Left kidney (tissue), 8 donors: ENCODE measurements at places on chromosomes 4 and X.

DNA sequence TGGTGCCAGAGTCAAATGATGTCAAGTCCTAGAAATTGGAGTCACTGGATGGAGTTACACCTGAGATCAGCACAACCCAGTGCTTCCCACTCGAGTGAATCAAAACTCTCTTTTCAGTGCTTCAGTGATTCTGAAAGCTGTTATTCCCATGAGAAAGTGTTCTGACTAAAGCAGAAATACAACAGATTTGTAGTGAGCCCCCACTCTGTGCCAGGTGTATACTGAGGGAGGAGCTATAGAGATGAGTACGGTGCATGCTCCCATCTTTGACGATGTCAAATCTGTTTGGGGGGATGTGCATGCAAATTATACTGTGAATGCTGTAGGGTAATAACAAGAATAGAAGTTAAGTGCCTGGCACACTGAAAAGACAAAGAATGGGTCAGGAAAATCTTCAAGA is 330.2 kb downstream of the HS3ST1 start:
- no peak for DNase-seq

- DNase-seq, result no peak
Observed at GRCh38 chr4:129821073-129821472, 725.1 kb downstream of the C4orf33 start.

DNA sequence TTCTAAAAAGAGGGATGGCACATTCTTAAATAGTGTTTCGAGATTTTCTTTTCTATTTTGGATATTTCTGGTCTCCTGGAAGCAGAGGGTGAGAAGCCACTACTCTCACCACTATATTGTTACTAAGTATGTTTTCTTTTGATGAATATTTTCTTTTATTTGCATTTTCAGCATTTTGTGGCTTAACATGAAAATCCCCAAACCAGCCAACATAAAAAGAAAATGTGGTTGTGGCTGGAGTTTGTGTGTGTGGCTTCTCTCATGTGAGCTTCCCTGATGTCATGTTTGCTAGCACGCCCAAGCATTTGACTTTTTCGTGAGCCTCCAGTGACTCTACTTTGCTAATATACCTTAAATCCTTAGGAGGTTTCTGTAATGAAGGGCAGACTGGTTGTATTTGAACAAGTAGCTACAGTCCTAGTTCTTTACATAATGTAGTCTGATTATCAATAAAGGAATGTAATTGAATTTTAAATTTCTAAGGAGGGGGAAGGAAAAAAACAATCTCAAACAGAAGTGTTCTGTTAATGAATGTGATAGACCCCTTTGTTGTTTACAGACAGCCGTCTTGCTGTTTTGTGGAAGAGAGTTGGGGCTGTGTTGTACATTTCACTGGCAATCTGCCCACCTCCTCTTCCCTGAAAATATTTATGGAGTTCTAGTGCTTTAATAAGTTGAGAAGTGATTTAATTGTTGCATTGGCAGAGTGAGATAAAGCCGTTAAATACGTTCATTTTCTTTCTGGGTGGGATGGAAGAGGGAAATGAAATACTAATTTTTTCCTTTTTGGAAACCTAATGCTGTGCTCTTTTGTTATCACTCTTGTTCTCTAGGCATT is 114.6 kb downstream of the ARHGAP10 start:
- DNase-seq, result no peak

- no peak for DNase-seq
Observed at GRCh38 chr4:73998040-73999011, at the start of gene CXCL5. CXCL5 (minus strand) TSS chr4:73998677; CDS start chr4:73998581, 96 bp downstream.

GRCh38 chrX:15465896-15466651 is 27.1 kb downstream of the PIR start:
- no peak for DNase-seq

DNA sequence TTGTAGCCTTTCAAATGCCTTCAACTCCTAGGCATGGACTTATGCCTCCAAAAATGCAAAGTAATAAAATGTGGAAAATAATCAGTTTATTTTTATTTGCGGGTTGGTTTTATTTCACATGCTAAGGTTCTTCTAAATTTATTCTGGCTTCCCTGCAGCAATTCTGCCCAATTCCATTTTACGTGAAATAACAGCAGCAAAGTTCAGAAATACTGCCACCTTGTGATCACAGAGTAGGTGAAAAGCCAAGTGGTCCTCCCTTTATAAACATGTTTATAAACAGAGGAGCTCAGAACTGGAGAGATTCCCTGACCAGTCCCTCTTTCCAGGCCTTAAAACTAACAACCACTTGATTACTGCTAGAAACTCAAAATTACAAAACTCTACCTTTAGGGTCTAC is 14.7 kb upstream of the DCHS2 start:
- DNase-seq, result peak; percentile 64

DNA sequence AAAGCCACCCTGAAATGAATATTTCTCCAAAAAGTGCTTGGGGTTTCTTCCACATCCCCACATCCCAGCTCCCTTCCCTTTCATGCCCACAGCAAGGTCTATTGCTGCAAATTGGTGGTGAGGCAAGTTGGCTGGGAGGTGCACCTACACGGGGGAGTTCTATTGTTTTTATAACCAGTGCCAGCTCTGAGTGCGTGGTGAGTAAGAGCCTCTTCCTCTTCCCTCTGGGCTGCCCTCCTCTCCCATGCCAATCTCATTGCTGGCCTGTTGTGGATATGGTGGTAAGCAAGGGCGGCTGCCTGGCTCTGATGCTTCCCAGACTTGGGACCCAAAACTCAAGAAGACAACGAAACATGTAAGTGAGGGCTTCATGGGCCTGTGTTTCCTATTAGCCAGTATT is 204.3 kb downstream of the SHROOM3 start:
- DNase-seq, result no peak

- no peak for DNase-seq
Observed at GRCh38 chrX:71908387-71908786, 2.3 kb upstream of the NHSL2 start.

- no peak for DNase-seq
Observed at GRCh38 chrX:99717716-99718115, 692.4 kb downstream of the PCDH19 start.

DNA sequence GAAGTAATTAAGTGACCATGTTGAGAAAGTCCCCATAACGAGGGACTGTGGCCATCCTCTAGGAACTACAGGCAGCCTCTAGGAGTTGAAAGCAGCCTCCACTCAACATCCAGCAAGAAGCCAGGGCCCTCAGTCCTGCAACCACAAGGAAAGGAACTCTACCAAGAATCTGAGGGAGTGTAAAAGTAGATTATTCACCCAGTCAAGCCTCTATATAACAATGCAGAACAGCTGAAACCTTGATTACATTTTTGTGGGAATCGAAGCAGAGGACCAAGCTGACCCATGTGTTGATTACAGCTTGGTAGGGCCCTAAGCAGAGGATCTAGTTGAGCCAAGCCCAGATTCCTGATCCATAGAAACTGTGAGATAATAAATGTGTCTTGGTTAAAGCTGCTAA is 17.1 kb downstream of the RPS6KA6 start:
- DNase-seq, result no peak

DNA sequence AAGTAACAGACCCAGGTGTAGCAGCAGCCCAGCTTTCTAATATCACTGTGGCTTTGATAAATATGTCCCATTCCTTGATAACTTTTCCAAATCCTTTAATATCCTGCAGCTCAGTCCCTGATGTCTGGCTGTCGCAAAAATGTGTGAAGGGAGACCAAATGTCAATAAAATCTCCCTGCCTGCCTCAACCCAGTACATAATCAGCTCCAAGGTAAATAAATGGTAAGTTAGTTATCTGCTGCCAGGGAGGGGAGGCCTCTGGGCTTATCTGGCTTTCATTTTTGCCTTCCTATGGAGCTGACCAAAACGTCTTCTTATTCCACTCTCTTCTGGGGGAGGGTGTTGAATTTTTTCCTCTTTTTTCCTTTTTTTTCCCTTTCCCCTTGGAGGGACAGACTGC is 630.6 kb downstream of the MID1IP1 start:
- no peak for DNase-seq

- no peak for DNase-seq
Observed at GRCh38 chrX:100643956-100644860, at the start of gene SRPX2. SRPX2 (plus strand) TSS chrX:100644199; CDS start chrX:100646323, 2,124 bp downstream.

DNA sequence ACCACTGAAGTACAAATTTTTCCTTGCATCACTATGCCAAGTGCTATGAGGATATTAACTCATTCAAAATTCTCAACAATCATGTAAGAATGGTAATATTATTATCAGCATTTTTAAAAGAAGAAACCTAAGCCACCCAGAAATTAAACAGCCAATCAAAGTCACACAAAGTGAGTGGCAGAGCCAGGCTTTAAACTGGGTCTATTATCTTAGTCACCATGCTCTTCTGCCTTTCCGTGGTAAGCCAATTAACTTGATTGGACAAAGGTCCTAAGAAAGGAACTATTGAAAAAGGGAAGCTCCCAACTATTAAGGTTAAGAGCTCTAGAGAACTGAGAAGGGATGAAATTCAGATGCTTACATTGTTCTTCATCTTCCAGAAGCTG is 111.5 kb downstream of the ASB9 start:
- no peak for DNase-seq

- no peak for DNase-seq
Observed at GRCh38 chr4:43766648-43767047, 682.0 kb downstream of the KCTD8 start.

DNA sequence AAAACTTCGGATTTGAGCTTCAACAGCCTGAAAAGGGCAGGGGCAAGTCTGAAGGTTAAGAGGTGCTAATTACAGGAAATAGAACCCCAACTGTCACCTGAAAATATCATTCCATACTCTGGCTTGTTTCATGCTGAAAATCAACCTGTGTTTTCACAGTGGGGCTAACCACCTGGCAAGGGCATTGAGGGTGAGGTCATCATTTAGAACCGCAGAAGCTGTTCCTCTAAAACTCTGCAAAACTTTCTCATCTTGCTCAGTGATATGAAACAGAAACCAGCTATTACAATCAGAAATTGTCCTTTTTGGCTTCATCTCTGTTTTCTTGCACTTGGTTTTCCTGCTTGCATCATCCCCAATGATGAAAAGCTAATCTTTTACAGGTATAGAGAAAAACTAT is 247.6 kb downstream of the DCLK2 start:
- DNase-seq, result no peak

DNA sequence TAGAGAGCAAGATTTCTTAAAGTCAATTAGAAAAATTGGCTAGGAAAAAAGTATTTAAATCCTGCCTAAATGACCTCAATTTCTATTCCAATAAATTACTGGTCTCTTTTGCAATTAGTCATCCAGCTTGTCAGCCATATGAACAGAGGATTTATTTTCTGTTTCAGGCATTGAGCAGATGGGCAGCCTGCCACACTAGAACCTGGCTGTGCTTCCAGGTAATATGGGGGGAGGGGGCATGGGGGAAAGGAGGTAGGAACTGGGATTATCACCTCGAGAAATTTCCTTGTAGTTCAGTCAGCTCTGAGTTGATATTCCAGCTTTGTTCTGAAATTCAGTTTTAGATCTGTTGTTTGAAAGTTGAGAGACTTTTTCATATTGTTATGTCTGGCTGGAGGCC is 206.3 kb upstream of the LCORL start:
- no peak for DNase-seq

DNA sequence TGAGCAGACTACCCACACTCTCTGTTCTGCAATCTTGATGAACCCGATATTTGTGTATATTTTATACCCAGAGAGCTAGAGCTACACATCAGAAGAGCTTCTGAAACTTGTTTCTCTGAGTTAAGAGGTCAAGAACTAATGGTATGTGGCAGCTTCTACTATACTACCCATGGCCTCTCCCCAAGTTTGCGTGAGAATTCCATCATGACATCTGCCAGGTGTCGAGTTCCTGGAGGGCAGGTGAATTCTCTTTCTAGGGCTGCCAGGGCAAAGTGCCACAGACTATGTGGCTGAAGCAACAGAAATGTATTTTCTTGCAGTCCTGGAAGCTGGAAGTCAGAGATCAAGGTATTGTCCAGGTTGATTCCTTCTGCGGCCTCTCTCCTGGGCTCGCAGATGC is 4.4 kb downstream of the SORCS2 start:
- DNase-seq, result no peak

DNA sequence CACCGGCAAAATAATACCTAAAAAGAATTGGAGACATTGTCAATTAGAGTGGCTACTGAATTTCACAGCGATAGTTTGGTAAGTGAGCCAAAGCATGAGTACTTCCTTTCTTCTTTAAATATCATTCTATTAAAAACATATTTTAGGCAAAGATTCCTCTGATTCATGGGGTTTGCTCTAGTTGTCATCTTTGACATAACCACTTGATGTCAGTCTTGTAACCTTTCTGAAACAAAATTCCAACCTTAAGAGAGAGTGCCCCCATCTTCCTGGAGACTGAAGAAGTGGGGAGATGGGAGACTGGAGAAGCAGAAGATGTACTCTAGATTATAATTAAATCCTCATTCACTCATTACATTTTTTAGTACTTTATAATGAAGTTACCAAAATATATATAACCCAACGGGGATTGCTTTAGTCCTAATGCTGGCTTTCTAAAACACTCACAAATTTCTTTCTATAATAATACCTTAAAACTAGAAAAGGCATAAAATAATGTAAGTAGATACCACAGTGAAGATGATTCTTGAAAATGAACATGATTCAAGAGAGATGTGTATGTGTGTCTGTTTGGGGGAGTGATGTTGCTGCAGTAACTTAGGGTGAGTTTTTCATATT is 96.4 kb downstream of the EMCN start:
- DNase-seq, result peak; percentile 13

DNA sequence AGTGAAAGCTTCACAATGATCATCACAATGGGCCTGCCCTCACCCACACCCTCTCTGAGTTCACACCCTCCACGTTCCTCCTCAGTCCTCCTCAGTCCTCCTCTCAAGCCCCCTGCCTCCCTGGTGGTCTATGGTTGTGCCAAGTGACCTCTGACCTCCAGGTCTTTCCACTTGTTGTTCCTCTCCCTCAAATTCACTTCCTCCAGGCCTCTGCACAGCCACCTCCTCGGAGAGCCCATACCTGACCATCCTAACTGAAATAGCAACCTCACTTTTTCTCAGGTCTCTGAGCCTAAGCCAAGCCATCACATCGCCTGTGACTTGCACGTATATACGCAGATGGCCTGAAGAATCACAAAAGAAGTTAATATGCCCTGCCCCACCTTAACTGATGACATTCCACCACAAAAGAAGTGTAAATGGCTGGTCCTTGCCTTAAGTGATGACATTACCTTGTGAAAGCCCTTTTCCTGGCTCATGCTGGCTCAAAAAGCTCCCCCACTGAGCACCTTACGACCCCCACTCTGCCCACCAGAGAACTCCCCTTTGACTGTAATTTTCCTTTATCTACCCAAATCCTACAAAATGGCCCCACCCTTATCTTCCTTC is 293.4 kb upstream of the TENM3 start:
- DNase-seq, result no peak

DNA sequence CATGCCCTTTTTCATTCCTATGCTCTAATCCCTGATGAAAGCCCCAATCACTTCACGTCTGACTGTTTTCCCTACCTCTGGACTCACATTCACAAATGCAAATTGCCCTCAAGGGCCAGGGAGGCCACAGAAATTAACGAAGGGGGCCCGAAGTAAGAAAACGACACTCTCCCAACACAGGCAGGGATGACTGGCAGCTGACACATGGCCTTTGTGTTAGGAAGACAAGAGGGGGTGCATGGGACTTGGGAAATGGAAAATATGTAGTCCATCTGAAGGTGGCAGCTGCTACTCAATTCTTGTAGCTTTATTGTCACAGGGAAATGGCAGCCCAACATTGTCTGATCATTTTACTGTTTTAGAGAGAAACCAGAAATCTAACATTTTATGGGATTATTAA is 12.3 kb upstream of the SPARCL1 start:
- no peak for DNase-seq

- DNase-seq, result no peak
Observed at GRCh38 chr4:152408514-152409327, 127.2 kb downstream of the FBXW7 start.
